ENCODE measurements at places on chromosomes 5 and 9.

DNA sequence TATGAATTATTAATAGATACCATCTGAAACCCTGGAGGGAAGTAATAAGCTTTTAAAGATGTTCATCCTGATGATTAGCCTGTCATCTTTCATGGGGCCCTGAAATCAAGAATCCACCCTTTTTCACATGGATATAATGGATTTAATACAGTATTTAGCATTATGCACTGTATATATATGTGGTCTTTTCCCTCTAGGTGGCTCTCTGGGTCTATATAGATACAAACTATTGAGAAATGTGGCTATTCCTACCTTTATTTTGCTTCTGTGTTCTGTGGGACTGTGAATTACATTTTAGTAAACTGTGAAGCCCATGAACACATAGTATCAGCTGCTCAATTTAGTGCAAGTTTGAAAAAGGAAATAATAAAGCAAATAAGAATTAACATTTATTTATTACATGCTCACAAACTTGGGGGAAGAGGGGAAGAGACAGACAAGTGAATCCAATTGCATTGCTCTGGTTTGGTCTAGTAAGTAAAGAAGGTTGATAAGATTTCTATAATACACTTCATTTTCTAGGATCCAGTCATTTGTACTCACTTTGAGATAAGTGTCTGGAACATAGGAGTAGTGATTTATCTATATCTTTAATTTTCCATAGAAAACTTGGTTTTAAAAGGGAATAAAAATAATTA, 112.2 kb downstream of the SCAMP1 start:
- DNase-seq = no peak

DNA sequence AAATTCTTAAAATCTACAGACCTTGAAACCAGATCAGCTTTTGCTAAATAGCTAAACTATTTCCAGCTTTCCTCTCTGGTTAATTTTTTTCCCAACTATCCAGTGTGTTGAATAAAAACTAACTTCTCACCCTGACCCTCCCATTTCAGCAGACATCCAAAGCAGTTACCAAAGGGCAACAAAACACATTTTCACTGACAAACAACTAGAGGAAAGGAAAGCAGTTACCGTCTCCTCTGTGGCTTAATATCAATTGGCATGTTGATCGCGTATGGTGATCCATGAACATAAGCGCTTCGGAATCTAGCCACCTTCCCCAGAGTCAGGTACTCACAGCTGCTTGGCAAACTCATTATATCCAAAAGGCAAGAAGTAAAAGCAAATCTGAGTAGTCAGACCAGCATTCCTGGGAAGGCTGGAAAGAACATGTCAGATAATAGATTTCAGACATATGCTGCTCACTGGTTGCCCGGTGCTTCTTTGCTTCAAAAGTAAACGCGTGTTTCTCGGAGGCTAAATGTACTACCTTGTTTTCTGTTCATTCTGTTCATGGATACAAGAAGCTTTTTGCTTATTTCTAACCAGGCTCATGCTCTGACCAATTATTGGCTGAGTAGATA, 463.4 kb downstream of the PDE4D start:
- no peak for DNase-seq

- DNase-seq = peak; percentile 45
Measured at GRCh38 chr5:3602785-3603502, 7.3 kb downstream of the IRX1 start.

DNA sequence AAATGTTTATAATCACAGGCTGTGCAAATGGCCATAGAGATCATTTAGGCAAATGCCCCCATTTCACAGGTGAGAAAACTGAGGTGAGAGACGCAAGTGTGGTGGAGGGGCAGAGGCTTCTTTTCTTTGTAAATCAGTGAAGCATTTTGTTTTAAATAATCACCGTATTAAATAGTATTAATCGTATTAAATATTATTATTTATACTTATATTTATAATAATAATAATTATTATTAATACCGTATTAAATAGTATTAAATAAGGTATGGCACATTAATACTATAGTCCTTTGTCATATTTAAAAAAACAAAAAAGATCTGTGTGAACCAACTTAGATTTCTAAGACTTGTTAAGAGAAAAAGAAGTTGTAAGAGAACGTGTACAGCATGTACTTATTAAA, 32.6 kb upstream of the SH3PXD2B start:
- DNase-seq = no peak

- DNase-seq = no peak
Measured at GRCh38 chr5:157259699-157260098, 6.2 kb upstream of the CYFIP2 start.

GRCh38 chr5:43573058-43573457, 16.2 kb upstream of the PAIP1 start:
- DNase-seq = no peak

DNA sequence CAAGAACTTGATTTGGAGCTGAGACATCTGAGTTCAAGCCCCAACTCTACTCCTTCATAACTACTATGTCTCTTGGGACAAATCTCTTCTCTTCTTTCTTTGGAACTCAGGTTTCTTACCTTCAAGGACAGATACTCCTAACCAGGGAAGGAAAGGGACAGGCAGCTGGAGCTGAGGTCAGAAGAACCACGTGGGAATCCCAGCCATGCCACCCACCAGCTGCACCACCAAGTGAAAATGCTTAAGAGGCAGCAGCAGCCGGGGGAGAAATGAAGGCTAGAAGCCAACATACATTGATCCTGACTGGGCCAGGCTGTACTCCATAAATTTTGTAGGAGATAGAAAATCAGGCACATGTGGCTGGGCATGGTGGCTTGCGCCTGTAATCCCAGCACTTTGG, 9.6 kb upstream of the OR5C1 start:
- DNase-seq = no peak

GRCh38 chr9:99391937-99392594, 170.0 kb downstream of the SEC61B start:
- no peak for DNase-seq
